Stimulated activated CD4-positive, alpha-beta T cell treated with anti-CD3 and anti-CD28 coated beads, TNF-alpha, amount 100 ng/mL, for 1 hour (primary cell): ENCODE measurements at places on chromosomes 2 and 18.

DNA sequence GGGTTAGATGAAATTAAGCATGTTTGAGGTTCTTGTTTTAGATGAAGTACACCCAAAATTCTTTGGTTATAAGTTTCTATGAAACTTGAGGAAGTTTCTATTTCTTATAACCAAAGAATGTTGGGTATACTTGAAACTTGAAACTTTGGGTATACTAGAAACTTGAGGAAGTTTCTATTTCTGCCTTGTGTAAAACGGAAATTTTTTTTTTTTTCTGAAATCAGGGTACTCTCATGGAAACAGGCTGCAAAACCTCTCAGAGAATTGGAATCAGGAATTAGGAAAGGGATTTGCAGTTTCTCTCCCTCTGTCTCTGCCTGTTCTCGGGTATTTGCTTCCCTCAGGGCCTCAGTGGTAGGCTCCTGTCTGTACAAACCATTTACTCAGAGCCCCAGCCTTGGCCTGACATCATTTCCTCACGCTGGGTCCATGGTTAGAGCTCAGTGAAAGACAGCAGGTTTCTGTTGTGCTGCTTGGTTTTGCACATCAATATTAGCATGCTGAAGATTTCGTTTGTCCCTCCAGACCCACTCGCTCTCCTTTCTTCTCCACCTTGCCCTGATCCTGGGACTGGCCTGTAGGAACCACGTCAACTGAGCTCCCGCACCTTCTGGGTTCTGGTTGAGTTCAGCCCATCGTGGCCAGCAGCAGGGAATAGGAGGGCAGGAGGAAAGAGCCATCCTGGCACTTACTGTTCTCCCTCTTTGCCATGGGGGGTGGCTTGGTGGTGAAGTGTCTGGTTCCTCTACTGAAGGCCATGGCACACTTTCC lies 106.4 kb downstream of the POLR1A start:
- no peak for DNase-seq

GRCh38 chr2:207681431-207681830 lies 30.0 kb upstream of the CCNYL1 start:
- no peak for DNase-seq

GRCh38 chr18:45634454-45634853 lies 19.2 kb downstream of the SLC14A2 start:
- DNase-seq = no peak

DNA sequence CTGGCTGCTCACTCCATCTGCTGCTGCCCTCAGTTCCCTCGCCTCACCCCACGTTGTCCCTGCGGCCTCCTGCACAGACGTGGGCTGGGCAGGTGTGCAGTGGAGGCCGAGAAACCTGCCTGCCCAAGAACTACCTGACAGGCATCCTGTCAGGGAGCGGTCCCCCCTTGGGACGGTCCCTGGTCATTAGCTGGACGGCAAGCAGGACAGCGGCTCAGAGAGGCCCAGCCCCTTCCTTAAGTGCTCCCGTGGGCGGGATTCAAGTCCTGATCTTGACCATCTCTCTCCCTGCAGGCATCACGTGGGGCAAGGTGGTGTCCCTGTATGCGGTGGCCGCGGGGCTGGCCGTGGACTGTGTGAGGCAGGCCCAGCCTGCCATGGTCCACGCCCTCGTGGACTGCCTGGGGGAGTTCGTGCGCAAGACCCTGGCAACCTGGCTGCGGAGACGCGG lies 11.3 kb downstream of the BOK start:
- no peak for DNase-seq

DNA sequence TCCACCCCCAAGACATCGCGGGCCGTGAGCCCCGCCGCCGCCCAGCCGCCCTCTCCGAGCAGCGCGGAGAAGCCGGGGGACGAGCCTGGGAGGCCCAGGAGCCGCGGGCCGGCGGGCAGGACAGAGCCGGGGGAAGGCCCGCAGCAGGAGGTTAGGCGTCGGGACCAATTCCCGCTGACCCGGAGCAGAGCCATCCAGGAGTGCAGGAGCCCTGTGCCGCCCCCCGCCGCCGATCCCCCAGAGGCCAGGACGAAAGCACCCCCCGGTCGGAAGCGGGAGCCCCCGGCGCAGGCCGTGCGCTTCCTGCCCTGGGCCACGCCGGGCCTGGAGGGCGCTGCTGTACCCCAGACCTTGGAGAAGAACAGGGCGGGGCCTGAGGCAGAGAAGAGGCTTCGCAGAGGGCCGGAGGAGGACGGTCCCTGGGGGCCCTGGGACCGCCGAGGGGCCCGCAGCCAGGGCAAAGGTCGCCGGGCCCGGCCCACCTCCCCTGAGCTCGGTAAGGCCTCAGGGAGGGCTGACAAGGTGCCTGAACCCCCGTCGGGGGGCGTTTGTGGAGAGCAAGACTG lies 14.2 kb downstream of the SPEG start:
- no peak for DNase-seq

- DNase-seq = no peak
Measured at GRCh38 chr18:28147674-28148171, 29.2 kb downstream of the CDH2 start.

GRCh38 chr2:120473522-120474271 lies 127.8 kb downstream of the INHBB start:
- no peak for DNase-seq

DNA sequence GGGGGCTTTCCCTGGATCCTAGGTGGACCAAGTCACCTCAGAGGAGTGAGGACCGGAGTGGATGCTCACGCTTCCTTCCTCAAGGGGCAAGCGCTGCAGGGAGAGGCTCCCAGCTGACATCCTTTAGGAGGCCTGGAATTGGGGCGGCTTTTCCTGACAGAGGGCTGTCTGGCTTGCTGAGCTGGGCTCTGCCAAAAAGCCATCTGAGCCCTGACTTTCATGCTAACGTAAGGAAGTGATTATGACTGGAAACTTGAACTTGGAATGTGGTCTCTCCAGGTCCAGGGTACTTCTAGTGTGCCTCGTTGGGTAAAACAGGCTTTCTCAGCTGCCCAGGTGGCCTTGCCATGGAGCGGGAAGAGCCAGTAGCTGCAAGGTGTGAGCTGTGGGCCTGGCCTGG lies 268.3 kb upstream of the SPRED2 start:
- DNase-seq = no peak

DNA sequence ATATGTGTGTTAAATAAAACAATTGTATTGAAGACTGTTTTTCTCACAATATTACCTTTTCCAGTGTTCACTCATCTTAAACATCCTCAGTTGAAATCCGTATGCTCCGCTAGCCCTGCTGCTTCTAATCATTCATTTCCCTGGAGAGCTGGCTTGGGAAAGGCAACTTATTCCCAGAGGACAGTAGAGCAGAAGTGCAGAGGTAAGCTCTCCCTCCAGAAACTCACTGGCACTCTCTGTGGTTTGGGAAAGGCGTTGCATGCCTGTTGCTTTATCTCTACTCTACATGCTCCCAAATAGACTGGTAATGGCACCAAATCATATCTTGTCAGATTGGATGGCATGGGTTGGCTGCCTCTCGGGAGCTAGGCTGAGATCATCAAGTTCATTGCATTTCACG lies 117.1 kb upstream of the BOD1L2 start:
- no peak for DNase-seq

GRCh38 chr2:237264480-237265219 lies 149.3 kb downstream of the COL6A3 start:
- DNase-seq = no peak

- DNase-seq = no peak
Measured at GRCh38 chr2:121479882-121480522, 50.7 kb upstream of the RNU4ATAC start.

DNA sequence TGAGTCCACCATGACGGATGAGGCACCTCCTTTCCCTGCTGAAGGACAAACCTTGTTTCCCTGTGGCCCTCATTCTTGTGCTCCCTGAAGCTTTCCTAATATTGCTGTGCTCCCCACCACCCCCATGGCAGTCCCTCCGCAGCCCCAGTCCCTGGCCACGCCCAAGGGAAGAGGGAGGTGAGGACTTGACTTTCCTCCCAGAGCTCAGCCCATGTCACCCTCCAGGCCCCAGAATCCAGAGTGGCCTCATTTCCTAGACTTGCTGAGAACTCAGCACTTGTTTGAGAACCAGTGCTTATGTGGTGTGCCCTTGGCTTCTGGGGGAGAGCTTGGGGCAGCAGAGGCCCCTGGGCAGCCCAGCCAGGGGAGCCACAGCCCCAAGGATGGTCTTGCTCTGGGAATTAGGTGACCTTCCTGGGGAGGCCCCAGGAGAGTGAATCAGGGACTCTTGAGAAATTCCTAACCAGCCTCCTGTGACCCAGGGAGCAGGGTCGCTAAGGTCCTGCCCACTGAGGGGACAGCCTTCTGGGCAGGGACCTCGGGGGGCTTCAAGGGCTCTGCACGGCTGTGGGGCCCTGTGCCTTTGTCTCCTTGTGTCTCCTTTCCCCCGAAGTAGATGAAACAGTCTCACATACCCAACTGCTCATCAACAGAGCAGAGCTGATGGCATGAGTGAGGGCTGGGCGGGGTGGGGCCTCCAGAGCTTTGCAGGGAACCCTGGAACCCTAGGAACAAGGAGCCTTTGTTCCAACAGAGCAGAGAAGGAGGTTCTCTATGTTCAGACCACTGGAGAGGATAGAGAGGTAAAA lies 27.9 kb downstream of the PSD4 start:
- DNase-seq = no peak

GRCh38 chr2:101617188-101617587 lies 80.3 kb upstream of the MAP4K4 start:
- no peak for DNase-seq

GRCh38 chr2:181947273-181947672 lies 38.4 kb upstream of the PPP1R1C start:
- DNase-seq = no peak

DNA sequence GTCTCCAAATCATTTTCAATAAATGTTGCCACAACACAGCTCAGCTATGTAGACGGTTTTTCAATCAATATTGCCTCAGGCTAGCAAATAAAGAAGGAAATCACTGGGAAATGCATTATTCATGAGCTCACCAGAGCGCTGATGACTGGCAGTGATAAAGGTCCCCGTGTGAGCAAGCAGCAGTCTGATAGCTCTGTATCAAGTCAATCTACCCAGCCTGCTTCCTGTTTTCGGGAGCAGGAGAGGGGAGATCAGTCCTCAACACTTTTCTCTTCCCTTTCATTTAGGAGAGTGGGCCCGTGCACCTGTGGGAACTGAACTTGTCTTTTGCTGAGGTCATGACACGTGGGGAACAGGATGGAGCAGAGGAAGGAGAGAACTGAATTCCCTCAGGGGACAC lies 253.9 kb upstream of the SIX2 start:
- no peak for DNase-seq

DNA sequence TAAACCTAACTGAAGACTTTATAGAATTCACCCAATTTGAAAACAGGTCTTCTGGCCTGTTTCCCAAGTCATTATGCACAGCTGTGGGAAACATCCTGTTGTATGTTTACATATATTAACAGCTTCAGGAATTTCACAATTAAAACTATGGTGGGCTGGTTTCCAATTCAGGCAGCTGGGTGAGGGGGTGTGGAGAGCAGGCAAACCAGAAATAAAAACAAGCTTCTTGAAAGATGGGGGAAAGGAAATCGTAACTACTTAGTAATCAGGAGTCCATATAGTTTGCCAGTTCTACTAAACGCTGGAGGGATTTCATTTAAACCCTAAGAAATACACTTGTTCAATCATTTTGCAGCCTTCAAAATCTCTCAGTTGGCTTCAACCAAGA lies 22.8 kb downstream of the ATP8B1 start:
- no peak for DNase-seq

DNA sequence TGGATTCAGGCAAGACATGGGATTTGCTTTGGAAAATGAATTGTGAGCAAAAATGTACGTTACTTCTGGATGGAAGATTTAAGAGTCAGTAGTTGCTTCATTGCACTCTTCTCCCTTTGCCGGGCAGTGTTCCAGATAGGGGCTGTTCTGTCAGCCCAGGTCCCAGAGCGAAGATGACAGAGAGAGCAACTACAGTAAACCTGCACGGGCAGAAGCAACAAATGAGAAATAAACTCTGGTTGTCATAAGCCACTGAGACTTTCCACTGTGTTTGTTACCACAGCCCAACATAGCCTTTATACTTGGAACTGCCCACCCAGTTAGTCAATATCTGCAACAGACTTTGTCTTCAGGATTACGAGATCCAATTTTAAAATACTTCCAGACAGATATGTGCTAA lies 83.3 kb downstream of the CACNB4 start:
- no peak for DNase-seq

GRCh38 chr2:176794392-176794791 lies 418.2 kb upstream of the HNRNPA3 start:
- no peak for DNase-seq

DNA sequence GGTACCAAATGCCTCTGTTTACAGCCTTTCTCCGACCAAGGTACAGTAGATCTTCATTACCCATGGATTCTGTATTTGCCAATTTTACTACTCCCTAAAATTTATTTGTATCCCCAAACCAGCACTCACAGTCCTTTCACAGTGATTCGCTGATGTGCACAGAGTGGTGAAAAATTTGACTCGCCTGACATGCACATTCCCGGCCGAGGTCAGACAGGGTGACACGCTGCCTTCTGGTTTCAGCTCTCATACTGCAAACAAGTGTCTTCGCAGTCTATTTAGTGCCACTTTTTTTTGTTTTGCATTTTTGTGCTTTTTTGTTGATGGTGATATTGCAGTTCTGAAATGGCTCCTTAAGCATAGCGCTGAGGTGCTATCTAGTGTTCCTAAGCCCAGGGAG lies 71.0 kb downstream of the MAPK4 start:
- DNase-seq = no peak

DNA sequence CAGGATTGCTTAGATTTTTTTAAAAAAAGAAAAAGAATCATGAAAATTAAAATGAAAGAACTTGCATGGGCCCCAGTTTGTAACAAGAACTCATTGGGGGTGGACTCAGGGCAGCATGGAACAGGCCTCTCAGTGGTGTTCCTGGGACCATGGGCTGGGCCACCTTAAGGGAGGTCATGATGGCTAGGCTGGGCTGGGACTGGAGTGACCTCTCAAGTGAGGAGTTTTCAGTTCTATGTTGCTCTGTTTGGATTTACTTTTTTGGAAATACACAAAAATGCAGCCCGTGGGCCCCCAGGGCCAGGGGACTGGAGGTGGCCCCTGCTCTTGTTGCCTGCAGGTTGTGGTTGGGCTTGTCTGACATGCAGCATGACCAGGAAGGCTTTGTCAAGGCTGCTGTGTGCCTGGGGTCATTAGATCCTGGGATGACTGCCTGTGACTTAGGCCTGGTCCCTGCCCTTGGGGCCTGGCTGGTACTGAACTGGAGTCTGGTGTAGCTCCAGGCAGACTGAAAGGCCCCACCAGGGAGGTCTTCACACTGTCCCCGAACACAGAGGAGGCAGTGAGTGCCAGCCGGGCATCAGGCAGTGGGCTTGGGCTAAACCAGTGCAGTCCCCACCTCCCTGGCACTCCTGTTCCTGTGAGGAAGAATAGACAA lies 115.6 kb downstream of the GLI2 start:
- DNase-seq = no peak

- DNase-seq = no peak
Measured at GRCh38 chr2:220703279-220703678, 868.8 kb downstream of the EPHA4 start.

GRCh38 chr2:69584127-69584889 lies 59.2 kb downstream of the AAK1 start:
- no peak for DNase-seq

DNA sequence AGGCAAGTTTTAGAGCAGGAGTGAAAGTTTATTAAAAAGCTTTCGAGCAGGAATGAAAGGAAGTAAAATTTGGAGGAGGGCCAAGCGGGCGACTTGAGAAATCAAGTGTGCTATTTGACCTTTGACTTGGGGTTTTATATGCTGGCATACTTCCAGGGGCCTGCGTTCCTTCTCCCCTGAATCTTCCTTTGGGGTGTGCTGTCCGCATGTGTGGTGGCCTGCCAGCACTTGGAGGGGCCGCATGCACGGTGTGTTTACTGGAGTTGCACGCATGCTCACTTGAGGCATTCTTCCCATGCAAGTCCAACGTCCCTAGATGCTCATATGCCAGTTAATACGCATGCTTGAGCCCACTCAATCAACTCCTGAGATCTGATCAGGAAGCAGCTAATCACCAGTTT lies 78.3 kb upstream of the MAP4K4 start:
- DNase-seq = no peak
